ENCODE measurements at places on chromosomes 13 and 19. TPM values are rescaled to one million over a fixed set of nuclear protein-coding genes. Genes with fewer than 3 reads are reported as not detected.

- no peak for DNase-seq
Measured at GRCh38 chr13:105598529-105598928, 936.9 kb downstream of the EFNB2 start.

DNA sequence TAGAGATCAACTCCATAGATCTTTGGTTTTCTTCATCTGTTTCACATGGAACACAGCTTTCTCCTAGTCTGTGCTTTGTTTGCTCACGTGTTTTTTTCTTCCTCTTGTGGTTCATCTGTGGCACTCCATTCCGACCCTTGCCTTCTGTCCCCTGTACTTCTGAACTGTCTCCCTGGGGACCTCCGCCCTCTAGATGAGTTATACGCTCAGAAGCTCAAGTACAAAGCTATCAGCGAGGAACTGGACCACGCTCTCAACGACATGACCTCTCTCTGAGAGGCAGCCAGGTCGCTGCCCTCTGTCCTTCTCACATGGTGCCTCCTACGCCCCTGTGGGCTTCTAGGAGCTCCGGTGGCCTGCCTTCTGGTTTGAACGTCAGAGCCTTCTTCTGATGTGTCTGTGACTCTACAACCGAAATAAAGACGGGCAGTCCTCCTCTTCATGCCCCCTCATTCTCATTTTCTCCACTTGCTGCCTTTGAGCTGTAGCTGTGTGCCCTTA lies 16.6 kb upstream of the RAB8A start:
- DNase-seq = no peak

Gene C1QTNF9B
- not detected for total RNA-seq

Gene IRGC
- not detected for total RNA-seq

DNA sequence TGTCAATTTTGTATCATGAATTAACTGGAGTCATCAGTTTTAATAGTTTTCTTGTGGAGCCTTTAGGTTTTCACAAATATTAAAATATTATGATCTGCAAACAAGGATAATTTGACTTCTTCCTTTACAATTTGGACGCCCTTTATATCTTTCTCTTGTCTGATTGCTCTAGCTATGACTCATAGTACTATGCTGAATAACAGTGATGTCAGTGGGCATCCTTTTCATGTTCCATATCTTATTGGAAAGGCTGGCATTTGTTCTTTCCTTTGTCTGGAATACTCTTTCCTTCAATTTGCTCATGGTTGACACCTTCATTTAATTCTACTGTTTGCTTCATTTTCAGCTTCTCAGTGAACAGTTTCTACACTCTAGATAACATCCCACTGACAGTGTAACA lies 1129.3 kb downstream of the SLITRK5 start:
- no peak for DNase-seq

- DNase-seq = no peak
Measured at GRCh38 chr19:1457031-1457739, 7.3 kb downstream of the APC2 start.

Gene PEG3
- total RNA-seq = 4.0 TPM

Gene TRPM4
- total RNA-seq = 7.6 TPM

Gene LIM2
- total RNA-seq = not detected

- DNase-seq = no peak
Measured at GRCh38 chr19:42552086-42553065, 24.1 kb upstream of the CEACAM1 start.

GRCh38 chr13:99540530-99540929 lies 39.3 kb downstream of the TM9SF2 start:
- no peak for DNase-seq

GRCh38 chr13:37416291-37417059 lies 182.1 kb downstream of the POSTN start:
- no peak for DNase-seq

DNA sequence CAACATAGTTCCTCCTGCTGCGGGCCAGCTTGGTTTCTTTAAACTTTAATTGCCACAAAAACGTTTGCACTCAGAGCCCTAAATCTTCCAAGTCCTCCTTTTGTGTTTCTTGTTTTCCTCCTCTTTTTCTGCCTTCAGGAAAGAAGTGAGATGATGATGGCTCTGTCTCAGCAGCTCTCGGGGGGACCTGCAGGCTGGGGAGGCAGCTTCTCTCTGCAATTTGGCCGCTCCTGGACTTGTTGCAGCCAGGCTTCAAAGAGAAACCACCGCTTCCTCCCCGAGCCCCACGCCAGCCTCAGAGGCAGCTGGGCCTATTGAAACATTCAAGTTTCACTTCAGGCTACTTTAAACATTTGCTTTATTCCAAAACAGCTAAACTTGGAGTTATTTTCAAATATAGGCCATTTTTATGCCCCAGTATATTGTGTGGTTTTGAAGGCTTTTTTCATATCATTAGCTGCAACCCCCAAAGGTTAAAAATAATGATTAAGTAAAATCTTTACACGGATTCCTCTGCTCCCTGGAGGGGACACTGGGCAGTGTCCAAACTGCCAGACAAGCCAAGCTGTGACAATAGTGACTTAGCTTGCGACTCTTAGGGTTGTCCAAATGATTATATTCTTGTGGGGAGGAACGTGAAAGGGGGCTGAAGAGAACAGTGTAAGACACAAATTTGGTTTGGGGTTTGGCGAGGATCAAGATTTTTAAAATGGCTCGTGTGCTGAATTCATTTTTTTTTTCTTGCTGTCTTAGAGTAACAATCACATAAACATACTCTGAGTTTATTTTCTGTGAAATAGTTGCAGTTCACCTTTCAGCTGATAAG lies 330.8 kb downstream of the DLEU7 start:
- peak; percentile 23 for DNase-seq

Gene CD70
- not detected for total RNA-seq

DNA sequence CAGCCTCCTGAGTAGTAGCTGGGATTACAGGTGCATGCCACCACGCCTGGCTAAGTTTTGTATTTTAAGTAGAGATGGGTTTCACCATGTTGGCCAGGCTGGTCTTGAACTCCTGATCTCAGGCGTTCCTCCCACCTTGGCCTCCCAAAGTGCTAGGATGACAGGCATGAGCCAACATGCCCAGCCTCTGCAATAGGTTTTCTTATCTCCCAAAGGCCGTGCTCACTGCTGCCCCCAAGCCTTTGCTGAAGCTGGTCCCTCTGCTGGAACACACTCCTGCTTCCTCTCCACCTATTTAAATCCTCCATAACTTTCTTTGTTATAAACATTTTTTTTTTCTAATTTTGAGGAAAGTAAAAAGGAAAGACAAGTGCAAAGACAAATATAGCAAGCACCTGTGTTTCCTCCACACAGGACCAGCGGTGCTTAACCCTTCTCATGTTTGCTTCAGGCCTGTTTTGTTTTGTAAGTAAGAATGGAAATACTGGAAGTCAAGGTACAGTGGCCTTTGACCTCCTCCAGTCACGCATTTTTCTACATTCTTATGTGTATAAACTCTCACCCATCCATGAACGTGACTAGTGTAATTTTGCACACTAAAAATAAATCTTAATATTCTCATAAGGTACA lies 14.5 kb upstream of the TNFAIP8L1 start:
- no peak for DNase-seq

Gene ZNF296
- 5.0 TPM for total RNA-seq

Gene SLC25A41
- not detected for total RNA-seq

DNA sequence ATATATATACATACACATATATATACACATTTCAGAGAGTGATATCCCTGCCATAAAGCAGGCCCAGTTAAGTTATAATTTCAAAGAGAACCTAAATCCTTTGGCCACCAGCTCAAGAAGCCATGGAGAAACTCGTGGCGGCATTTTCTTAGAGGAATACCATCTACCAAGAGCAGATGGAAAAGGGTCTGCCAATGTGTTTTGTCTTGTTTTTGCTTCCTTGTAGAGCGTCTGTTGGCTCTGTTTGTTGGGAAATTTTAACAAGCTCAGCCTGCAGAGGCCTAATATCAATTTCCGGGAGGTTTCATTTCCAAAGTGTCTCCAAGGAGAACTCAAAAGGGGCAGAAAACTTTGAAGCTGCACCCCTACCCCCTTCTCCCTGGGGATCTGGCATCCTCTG lies 140.5 kb downstream of the IER2 start:
- DNase-seq = no peak

Gene ZFP14
- 1.5 TPM for total RNA-seq

- no peak for DNase-seq
Measured at GRCh38 chr13:51283371-51283770, 56.1 kb upstream of the SERPINE3 start.

DNA sequence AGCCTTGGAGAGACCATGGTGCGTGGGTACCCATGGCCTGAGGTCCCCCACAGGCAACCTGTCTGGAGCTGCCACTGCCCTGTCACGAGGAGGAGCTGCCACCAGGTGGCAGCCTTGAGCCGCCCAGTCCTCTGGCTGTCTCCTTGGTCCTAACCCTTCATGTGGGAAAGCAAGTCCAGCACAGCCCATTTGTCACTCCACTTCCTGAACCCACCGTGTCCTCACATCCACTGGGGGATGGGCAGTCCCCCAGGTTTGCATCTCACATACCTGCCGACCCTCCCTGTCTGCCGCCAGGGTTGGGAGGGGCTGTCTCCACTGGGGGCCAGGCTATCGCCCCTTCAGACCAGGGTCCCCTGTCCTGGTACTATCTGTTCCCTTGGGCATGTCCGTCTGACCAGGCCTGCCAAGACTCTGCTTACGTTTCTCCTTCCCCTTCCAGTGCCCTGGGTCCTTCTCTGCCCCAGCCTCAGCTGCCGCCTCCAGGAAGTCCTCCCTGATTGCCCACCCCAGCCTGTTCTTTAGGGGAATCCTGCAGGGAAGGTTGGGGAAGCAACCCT lies 4.5 kb downstream of the FAM174C start:
- no peak for DNase-seq

Gene LRG1
- 19.7 TPM for total RNA-seq

- no peak for DNase-seq
Measured at GRCh38 chr19:7993560-7993959, 11.9 kb downstream of the ELAVL1 start.
